ENCODE measurements at places on chromosomes 2 and 18. TPM values are rescaled to one million over a fixed set of nuclear protein-coding genes. Genes with fewer than 3 reads are reported as not detected.

GRCh38 chr2:85684806-85685205, 9.4 kb upstream of the GNLY start:
- H3K27me3 ChIP-seq: no peaks in the 10 kb centered on the region
- no peak overlapping the region for H3K4me3 ChIP-seq
- no peaks in the 10 kb centered on the region for H3K4me1 ChIP-seq
- H3K27ac ChIP-seq: no peak overlapping the region
- no peaks in the 10 kb centered on the region for H3K36me3 ChIP-seq

- H3K4me1 ChIP-seq: peaks cover 6% of the 10 kb centered on the region
- H3K27me3 ChIP-seq: no peaks in the 10 kb centered on the region
- H3K27ac ChIP-seq: no peak overlapping the region
- no peaks in the 10 kb centered on the region for H3K36me3 ChIP-seq
Observed at GRCh38 chr2:18650221-18650620, 60.9 kb upstream of the NT5C1B start.

- no peak overlapping the region for H3K4me3 ChIP-seq
- H3K27ac ChIP-seq: no peak overlapping the region
- no peaks in the 10 kb centered on the region for H3K4me1 ChIP-seq
- H3K27me3 ChIP-seq: no peaks in the 10 kb centered on the region
- no peaks in the 10 kb centered on the region for H3K36me3 ChIP-seq
- peak; percentile 58 for DNase-seq
Observed at GRCh38 chr2:176542476-176542875, 273.2 kb downstream of the MTX2 start.

DNA sequence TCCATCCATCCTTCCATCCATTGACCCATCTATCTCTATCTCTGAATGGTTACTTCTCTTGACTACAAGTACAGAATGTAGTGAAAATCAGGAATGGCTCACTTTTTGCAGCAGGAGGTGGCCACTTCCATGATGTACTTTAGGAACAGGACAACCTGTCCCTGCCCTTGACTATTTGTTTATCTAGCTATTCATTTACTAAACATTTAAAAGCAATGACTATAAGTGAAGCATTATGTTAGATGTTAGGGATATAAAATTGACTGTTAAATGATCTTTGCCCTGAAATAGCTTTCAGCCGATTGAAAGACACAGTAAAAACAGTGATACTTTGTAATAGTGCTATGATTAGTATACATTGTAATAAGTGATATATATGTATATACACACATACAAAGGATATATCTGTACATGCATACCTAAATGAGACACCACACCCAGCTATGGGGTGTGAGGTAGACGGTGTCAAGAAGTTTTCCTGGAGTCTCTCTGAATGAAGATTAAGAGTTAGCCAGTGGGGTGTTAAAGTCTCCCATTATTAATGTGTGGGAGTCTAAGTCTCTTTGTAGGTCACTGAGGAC, 68.5 kb downstream of the C18orf54 start:
- H3K4me3 ChIP-seq: no peak overlapping the region
- no peak overlapping the region for H3K27ac ChIP-seq
- H3K36me3 ChIP-seq: no peaks in the 10 kb centered on the region
- H3K27me3 ChIP-seq: peaks cover 3% of the 10 kb centered on the region
- DNase-seq: no peak

GRCh38 chr2:39875914-39876267, 96.8 kb upstream of the THUMPD2 start:
- H3K4me3 ChIP-seq: no peak overlapping the region
- no peaks in the 10 kb centered on the region for H3K4me1 ChIP-seq
- DNase-seq: no peak
- no peak overlapping the region for H3K27ac ChIP-seq
- no peaks in the 10 kb centered on the region for H3K36me3 ChIP-seq
- H3K27me3 ChIP-seq: no peaks in the 10 kb centered on the region

UXS1 gene
- 96.5 TPM for total RNA-seq

GRCh38 chr2:9110893-9111569, 95.6 kb upstream of the ASAP2 start:
- no peaks in the 10 kb centered on the region for H3K36me3 ChIP-seq
- no peak overlapping the region for H3K4me3 ChIP-seq
- H3K27me3 ChIP-seq: no peaks in the 10 kb centered on the region
- no peak for DNase-seq
- H3K4me1 ChIP-seq: peaks cover 9% of the 10 kb centered on the region

MYO5B gene
- total RNA-seq: 24.5 TPM

- H3K36me3 ChIP-seq: no peaks in the 10 kb centered on the region
- no peak overlapping the region for H3K27ac ChIP-seq
- H3K4me1 ChIP-seq: no peaks in the 10 kb centered on the region
- no peak overlapping the region for H3K4me3 ChIP-seq
Observed at GRCh38 chr2:134408386-134408785, 154.5 kb downstream of the MGAT5 start.

GRCh38 chr2:45821558-45822271, 170.2 kb downstream of the PRKCE start:
- H3K36me3 ChIP-seq: no peaks in the 10 kb centered on the region
- peak overlapping the region; percentile 89 for H3K27ac ChIP-seq
- peak; percentile 66 for DNase-seq
- no peak overlapping the region for H3K4me3 ChIP-seq
- peaks cover 5% of the 10 kb centered on the region for H3K4me1 ChIP-seq
- H3K27me3 ChIP-seq: no peaks in the 10 kb centered on the region

- peaks cover 26% of the 10 kb centered on the region for H3K4me1 ChIP-seq
- no peak overlapping the region for H3K27ac ChIP-seq
- no peak overlapping the region for H3K4me3 ChIP-seq
- no peaks in the 10 kb centered on the region for H3K27me3 ChIP-seq
Observed at GRCh38 chr2:69578198-69578540, 65.4 kb downstream of the AAK1 start.

- H3K36me3 ChIP-seq: peaks cover 18% of the 10 kb centered on the region
- peaks cover 4% of the 10 kb centered on the region for H3K4me1 ChIP-seq
- no peak for DNase-seq
- no peak overlapping the region for H3K27ac ChIP-seq
- H3K4me3 ChIP-seq: no peak overlapping the region
Observed at GRCh38 chr2:25257931-25258846, 83.5 kb downstream of the DNMT3A start.

- no peaks in the 10 kb centered on the region for H3K27me3 ChIP-seq
- H3K36me3 ChIP-seq: no peaks in the 10 kb centered on the region
- H3K4me3 ChIP-seq: no peak overlapping the region
- peak; percentile 86 for DNase-seq
- no peaks in the 10 kb centered on the region for H3K4me1 ChIP-seq
- H3K27ac ChIP-seq: no peak overlapping the region
Observed at GRCh38 chr2:120983344-120983743, 247.7 kb downstream of the GLI2 start.

TUBA3E gene
- total RNA-seq: not detected

ANKRD12 gene
- total RNA-seq: 52.0 TPM

GRCh38 chr18:79850731-79851130, 53.0 kb downstream of the KCNG2 start:
- H3K4me1 ChIP-seq: no peaks in the 10 kb centered on the region
- H3K27ac ChIP-seq: no peak overlapping the region
- H3K36me3 ChIP-seq: no peaks in the 10 kb centered on the region
- no peaks in the 10 kb centered on the region for H3K27me3 ChIP-seq

GRCh38 chr18:48310999-48311398, 98.2 kb downstream of the ZBTB7C start:
- no peak overlapping the region for H3K27ac ChIP-seq
- peaks cover 4% of the 10 kb centered on the region for H3K4me1 ChIP-seq

DNA sequence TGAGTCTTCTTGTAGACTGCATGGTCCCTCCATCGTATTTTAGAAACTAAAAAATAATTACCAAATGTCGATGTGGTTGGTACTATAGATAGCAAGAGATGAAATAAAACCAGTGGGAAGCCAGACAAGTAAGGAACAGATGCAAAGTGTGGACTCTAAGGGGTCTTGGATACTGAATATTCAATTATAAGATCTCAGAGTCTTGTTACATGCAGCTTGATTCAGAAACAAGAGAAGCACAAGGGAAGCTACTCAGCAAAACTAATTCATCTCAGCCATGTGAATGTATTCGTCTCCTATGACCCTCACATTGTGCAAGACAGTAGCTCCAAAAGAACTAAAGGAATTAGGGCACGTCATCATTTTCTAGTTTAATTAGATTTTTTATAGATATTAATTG, 80.9 kb downstream of the CDH20 start:
- DNase-seq: no peak
- H3K36me3 ChIP-seq: no peaks in the 10 kb centered on the region
- H3K27ac ChIP-seq: no peak overlapping the region
- H3K4me1 ChIP-seq: no peaks in the 10 kb centered on the region

DLGAP1 gene
- 11.8 TPM for total RNA-seq

KCNJ3 gene
- total RNA-seq: 0.31 TPM

DNA sequence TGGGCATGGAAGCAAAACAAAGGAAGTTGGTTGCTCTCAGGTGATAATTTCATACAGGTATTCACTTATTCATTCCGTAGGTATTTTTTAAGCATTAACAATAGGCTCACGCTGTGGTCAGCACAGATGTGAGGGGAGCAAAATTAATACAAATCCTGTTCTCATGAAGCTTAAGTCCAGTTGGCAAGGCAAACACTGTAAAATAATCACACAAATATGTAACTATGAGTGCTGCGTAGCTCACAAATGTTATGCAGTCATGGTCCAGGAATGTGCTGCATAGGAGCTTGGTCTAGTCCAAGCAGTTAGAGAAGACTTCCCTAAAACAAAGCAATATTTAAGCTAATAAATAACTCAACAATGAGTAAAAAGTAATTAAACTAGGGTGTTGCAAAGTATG, 23.9 kb downstream of the SP5 start:
- H3K27ac ChIP-seq: peak overlapping the region; percentile 58
- no peaks in the 10 kb centered on the region for H3K27me3 ChIP-seq
- no peaks in the 10 kb centered on the region for H3K4me1 ChIP-seq
- no peak overlapping the region for H3K4me3 ChIP-seq
- no peak for DNase-seq
- H3K36me3 ChIP-seq: no peaks in the 10 kb centered on the region

- H3K4me1 ChIP-seq: peaks cover 21% of the 10 kb centered on the region
- peak; percentile 93 for DNase-seq
- H3K27me3 ChIP-seq: no peaks in the 10 kb centered on the region
- H3K36me3 ChIP-seq: no peaks in the 10 kb centered on the region
- H3K4me3 ChIP-seq: no peak overlapping the region
- H3K27ac ChIP-seq: no peak overlapping the region
Observed at GRCh38 chr2:240916571-240917008, 10.5 kb downstream of the CROCC2 start.

STAT4 gene
- 11.5 TPM for total RNA-seq

GRCh38 chr18:12093520-12094257, at the start of gene ANKRD62:
Gene ANKRD62 (plus strand): TSS chr18:12093843. CDS start chr18:12094018, 175 bp downstream.
- no peaks in the 10 kb centered on the region for H3K27me3 ChIP-seq
- no peaks in the 10 kb centered on the region for H3K36me3 ChIP-seq
- H3K27ac ChIP-seq: no peak within 1 kb of the TSS
- H3K4me3 ChIP-seq: no peak within 1 kb of the TSS
- H3K4me1 ChIP-seq: no peaks in the 10 kb centered on the region
- DNase-seq: no peak

Measured in lung (tissue), 17 donors.